Peyer's patch (tissue), 4 donors: ENCODE measurements at places on chromosomes 5 and 9.

DNA sequence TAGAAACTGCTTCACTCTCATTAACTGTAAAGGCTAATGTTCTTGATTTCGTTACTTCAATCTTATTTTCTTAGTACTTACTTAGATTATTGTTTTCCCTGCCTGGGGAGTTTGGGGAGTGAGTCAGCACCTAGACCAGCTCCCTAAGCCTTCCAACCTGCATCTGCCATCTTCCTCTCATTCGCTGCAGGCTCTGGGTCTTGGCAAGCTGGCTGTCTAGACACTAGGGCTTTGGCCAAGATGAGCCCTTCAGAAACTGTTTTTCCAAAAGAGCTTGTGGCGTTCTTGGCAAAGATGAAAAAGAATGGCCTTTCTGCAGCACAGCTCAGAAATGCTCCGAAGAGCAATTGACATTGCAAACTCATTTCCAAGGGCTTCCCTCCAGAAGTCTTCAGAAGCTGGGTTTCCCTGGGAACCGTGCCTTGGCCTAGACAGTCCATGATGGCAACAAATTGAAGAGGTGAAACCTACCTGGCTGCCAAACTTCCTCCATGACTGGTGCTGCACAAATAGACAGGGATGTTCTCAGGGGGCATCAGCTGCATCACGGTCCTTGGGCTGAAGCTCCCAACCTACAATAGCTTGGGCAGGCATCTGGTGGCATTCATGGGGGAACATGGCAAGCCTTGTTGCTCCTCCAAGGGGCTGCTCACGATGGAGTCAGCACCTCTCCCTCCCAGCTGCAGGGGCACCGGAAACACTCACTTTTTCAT lies 76.6 kb downstream of the NSUN2 start:
- H3K27ac ChIP-seq, result no peak overlapping the region
- no peak overlapping the region for H3K4me3 ChIP-seq
- no peaks in the 10 kb centered on the region for H3K36me3 ChIP-seq
- H3K27me3 ChIP-seq, result no peaks in the 10 kb centered on the region
- no peak for DNase-seq
- no peaks in the 10 kb centered on the region for H3K4me1 ChIP-seq

- H3K27me3 ChIP-seq, result no peaks in the 10 kb centered on the region
- H3K27ac ChIP-seq, result no peak overlapping the region
Observed at GRCh38 chr9:110140276-110140675, 67.7 kb downstream of the C9orf152 start.

DNA sequence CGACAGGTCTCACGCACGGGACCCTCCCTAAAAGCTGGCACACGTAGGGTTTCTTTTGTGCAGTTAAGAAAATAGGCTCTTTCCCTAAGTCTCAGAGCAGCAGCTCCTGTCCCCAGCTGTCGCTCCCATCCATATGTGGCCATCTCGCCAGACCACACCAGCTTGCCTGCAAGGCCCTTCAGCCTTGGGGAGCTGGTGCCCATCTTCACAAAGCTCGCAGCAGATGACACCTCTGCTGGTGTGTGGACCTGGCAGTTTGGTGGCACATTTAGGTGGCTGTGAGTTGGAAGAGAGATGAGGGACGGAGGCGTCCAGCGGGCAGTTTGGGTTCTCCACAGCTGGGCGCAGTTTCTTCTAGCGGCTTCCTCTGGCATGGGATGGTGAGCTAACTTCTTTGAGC lies 239.0 kb downstream of the FANCC start:
- H3K27me3 ChIP-seq, result no peaks in the 10 kb centered on the region
- no peak overlapping the region for H3K4me3 ChIP-seq
- no peaks in the 10 kb centered on the region for H3K36me3 ChIP-seq

DNA sequence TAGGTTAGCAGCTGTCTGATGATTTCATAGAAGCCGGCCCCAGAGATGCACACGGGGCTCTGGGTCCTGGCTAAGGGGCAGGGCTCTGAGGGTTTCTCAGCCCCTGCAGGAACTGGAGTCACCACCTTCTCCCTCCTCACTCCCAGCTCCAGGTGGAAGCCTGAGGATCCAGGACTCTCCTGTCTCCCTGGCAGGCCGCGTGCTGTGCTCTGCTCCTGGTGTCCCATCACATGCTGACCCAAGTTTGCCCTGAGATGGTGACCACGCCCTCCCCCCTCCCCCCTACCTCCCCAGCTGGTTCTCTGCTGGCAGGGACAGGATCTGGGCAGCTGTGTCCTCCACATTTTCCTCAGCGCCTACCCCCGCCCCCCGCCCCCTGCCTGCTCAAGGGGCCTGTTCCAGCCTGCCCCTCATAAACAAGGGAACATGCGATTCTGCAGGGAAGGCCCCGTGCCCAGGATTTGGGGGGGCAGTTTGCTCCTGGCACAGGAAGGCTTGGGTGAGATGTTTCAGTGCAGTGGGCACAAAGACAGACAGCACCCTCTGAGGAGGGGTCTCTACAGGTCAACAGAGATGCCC lies 87.4 kb downstream of the PSD2 start:
- H3K27ac ChIP-seq, result no peak overlapping the region
- H3K36me3 ChIP-seq, result no peaks in the 10 kb centered on the region
- DNase-seq, result no peak
- H3K4me1 ChIP-seq, result no peaks in the 10 kb centered on the region
- no peaks in the 10 kb centered on the region for H3K27me3 ChIP-seq
- H3K4me3 ChIP-seq, result no peak overlapping the region
